ENCODE measurements at places on chromosomes 1 and 21.

GRCh38 chr1:162324396-162324795 lies 52.3 kb downstream of the SPATA46 start:
- no peak for DNase-seq

DNA sequence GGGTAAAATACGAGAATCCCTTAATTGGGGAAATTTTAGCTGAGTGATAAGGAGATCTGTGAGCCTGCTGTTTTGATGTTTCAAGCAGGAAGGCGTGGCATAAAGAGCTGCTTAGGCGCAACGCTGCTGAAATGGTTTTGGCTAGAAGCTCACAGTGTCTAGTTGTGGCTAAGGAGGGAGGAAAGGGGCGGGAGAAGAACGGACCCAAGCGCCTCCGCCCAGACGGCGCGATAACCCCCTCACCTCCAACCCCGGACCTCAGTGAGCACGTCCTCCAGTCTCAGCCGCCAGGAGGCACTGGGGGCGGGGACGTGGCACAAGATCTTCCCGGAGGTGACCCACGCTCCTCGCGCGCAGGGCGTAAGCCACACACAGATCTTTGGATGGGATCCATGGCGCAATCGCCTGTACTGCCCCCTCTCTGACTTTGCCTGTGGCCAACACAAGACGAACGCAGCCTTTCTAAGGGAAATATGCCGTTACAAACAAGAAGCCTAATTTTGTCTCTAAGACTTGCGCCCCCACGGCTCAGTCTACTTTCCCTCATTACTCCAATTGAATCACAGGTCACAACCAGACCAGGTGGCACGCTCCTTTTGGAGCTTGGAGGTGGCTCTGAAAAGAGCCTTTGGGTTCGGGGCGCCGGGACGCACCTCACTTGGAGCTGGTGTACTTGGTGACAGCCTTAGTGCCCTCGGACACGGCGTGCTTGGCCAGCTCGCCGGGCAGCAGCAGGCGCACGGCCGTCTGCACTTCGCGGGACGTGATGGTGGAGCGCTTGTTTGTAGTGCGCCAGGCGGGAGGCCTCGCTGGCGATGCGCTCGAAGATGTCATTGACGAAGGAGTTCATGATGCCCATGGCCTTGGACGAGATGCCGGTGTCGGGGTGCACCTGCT lies 23.4 kb upstream of the RNF187 start:
- DNase-seq = peak; percentile 4

GRCh38 chr1:3651026-3651929 lies 1.0 kb upstream of the TP73 start:
- no peak for DNase-seq

GRCh38 chr21:33998809-33999208 lies 74.6 kb upstream of the MRPS6 start:
- DNase-seq = no peak

GRCh38 chr1:226875641-226876295 lies 5.4 kb downstream of the PSEN2 start:
- DNase-seq = peak; percentile 51

Measured in IMR-90 (cell line).